Fibroblast of skin of scalp (primary cell): ENCODE measurements at places on chromosomes 4 and X.

DNA sequence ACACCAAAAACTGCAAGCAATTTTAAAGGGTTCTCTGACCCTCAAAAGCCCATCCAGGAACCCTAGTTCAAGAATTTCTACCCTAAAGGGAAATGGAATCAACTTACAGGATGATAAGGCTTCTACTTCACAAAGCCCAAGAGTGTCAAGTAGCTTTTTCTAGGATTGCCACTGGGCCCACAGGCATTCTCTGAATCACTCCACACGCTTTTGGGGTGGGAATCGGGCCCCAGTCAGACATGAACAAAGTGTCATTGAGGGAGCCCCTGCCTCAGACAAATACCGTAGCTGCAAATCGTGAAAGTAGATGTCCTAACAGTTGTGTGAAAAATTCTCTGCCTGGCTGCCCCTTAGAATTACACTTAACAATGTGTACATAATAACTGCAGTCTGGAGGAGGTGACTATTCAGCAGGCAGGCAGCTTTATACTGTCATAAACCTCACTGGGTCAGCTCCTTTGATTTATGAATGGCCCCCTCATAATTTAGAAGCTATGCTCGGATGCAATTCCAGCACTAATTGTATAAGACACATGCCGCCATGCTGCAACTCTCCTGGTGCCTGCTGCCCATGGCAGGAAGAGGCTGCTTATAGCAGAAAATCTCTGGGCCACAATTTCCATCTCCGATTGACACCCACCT is 36.7 kb downstream of the CHRDL1 start:
- DNase-seq = no peak

GRCh38 chr4:22315628-22316027 is 200.2 kb downstream of the ADGRA3 start:
- no peak for DNase-seq

DNA sequence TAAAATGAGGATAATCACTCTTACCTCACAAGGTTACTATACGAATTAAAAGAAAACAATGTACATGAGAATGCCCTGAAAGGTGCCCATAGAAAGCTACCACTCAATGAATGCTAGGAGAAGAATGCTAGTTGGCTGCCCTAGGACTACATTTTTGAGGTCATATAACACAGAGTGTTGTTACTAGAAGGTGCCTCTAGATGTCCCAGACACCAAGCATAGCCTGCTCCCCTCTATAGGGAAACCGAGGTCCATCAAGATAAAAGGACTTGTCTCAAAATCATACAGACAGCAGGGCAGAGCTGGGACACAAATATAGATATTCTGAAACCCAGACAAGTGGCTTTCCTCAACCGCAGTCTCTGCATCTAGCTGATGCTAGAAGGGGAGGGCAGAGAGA is 147.0 kb upstream of the ARHGEF9 start:
- DNase-seq = no peak

GRCh38 chrX:22486296-22486695 is 213.6 kb downstream of the CBLL2 start:
- DNase-seq = peak; percentile 14

DNA sequence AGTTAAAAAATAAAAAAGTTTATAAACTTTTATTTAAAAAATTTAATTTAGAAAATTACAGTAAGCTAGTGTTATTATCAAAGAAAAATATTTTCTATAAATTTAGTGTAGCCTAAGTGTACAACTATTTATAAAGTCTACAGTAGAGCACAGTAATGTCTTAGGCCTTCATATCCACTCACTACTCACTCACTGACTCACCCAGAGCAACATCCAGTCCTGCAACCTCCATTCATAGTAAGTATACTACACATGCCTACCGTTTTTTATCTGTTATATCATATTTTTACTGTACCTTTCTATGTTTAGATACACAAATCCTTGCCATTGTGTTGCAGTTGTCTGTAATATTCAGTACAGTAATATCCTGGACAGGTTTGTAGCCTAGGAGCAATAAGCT is 129.0 kb upstream of the FAM47B start:
- DNase-seq = peak; percentile 8

DNA sequence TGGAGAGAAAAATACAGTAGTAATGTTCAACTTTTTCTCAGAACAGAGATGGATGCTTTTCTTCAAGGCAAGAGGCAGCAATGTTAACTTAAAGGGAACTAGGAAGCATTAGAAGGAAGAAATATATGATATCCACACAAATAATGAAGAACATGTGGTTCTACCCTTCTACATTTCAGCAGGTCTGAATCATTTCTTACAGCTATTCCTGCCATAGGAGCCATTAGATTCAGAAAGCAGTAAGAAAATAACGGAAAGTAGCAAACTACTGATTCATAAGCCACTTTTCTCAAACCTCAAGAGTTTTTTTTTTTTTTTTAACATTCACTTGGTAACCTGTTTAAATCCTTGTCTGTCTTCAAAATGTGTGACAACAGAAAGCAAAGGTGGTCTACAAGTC is 1251.6 kb upstream of the AGA start:
- DNase-seq = peak; percentile 3

DNA sequence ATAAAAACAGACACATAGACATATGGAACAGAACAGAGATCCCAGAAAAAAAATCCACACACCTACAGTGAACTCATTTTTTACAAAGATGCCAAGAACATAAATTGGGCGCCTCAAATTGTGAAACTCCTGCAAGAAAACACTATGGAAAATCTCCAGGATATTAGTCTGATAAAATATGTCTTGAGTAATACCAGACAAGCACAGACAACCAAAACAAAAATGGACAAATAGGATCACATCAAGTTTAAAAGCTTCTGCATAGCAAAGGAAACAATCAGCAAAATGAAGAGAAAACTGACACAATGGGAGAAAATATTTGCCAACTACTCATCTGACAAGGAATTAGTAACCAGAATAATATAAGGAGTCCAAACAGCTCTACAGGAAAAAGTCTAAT is 337.3 kb upstream of the DIPK2B start:
- DNase-seq = no peak

DNA sequence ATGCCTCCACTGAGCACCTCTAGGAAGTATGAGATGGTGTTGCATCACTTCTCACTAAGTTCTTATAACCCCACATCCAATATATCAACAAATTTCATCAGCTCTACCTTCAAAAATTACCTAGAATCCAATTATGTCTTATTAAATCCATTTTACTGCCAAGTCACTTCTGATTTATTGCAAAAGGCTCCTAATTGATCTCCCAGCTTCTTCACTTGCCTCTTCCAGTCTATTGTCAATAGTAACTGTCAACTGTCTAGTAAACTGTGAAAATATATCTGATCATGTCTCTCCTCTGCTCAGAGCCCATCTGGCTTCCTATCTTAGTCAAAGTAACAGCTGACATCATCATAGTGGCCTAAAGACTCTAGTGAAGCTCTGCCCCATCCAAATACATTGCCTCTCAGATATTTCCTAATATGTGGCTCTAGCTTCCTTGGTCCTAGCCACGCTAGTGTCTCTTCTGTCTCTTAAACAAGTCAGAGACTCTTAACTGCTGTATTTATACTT is 414.5 kb upstream of the ATOH1 start:
- DNase-seq = no peak

GRCh38 chrX:15797707-15798106 is 7.4 kb downstream of the ZRSR2 start:
- no peak for DNase-seq

GRCh38 chr4:40419231-40419912 is 84.2 kb downstream of the CHRNA9 start:
- no peak for DNase-seq

DNA sequence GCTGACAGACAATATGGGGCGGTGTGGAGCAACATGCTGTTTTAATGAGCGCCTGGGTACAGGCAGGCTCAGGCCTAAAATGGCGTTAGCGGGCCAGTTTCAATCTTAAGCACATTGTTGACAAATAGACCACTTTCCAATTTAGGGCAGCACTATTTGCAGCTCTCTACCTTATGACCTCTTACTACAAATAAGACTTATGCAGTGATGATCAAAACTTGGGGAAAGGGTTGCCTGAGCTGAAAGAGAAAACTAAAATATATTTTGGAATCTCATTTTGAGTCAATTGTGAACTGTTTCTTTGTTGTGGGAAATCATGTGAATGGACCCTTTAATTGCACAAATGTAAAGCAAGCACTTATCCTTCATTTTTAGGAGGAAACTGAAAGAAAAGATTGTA is 25.5 kb upstream of the GPAT3 start:
- no peak for DNase-seq

DNA sequence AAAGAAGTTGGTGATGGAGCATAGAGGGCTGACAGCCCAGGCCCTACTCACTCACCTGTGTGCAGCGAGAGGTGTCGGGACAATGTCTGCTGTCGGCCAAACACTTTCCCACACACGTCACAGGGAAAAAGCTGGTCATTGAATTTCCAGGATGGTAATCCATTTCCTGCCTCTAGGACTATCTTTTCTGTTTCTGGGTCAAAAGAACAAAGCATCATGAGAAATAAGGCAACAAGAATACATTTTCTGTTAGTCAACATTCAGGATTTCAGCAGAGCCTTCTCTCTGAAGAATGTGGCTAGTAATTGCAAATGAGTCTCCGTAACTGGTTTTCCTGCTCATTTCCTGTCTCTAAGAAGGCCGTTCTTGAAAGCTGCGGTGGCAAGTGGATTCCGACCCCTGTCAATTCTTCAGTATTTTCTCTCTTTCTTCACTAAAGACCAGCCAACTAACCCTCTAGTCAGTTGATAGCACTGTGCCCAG is 99.4 kb downstream of the C4orf51 start:
- no peak for DNase-seq

DNA sequence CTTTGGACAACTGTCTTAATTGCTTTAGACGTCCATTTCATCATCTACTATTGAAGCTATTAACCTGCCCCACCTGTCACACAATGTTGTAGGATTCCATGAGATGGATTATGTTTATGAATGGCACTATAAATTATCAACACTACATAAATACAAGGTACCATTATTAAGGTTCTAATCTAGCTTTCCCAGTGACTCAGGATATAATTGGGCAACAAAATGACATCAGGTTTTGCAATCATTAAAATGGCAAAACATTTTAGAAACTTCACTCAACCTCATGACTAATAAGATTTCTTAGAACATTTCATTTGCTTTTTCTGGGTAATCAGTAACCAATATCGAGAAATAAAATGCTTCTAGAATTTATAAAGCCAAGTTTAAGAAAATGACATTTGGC is 9.2 kb downstream of the HOPX start:
- no peak for DNase-seq

- no peak for DNase-seq
Measured at GRCh38 chrX:55636109-55636508, 12.9 kb downstream of the FOXR2 start.

DNA sequence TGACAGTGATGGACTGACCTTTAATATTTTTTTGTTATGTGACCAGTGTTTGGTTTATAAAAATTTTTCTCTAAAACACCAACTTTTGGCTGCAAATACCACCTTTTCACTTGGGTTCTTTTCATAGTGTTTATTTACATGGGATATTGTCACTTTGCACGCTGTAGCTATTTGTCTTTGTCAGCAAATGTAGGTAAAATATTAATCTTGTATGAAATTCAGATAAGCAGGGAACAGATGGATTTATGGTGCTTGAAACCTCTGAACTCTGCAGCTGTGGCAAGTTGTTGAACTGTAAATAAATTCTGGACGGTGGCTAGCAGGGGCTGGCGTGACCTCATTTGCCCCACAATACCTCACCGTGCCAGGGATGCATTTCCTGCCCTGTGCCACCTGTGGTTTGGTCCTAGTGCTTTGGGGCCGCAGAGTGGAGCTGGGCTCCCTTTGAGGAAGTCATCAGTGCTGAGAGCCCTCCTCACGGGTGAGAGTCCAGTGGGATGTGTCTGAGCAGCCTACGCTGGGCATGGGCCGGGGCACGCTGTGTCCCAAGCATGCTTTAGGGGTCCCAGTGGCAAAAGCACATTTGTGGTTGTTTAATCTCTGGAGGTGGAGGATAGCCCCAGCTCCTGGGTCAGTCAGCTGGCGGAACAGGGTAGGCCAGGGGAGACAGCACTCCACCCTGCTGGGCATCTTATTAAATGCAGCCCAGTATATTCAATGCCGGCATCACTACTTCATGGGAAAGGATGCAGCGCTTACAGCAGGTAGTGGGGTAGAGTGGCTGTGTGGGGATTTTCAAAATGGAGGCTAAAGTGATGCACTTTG is 108.6 kb downstream of the TBL1X start:
- no peak for DNase-seq

GRCh38 chr4:94351319-94351718 is 8.7 kb upstream of the HPGDS start:
- DNase-seq = no peak

- no peak for DNase-seq
Measured at GRCh38 chr4:75004755-75005668, 72.1 kb downstream of the PARM1 start.
